ENCODE measurements at places on chromosomes 7 and 10.

GRCh38 chr10:34628174-34628796, 186.8 kb downstream of the PARD3 start:
- no peak for DNase-seq

DNA sequence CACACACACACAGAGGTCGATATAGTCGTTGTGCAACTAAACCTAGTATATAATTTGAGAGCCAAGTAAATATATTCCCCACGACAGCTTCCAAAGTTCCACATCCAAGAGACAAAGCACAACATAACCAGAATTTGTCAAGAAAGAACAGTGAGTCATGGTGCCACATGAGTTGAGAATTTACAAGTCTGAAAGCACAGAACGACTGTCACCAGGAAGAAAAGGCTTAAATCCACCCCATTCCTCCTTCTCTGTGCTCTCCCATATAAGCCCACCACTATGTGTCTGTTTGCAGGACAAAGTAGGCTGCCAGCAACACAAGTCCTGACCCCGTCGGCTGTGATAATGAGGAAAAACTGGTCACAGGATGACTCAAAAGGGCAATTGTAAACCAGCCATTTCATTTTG, 32.8 kb downstream of the GSAP start:
- DNase-seq = no peak

- no peak for DNase-seq
These were observed 107.3 kb downstream of the SNX10 start for GRCh38 chr7:26398756-26399509.

- DNase-seq = no peak
These were observed 180.6 kb upstream of the CHRM2 start for GRCh38 chr7:136687693-136688322.

GRCh38 chr10:75110006-75110632, 1.3 kb upstream of the SAMD8 start:
- DNase-seq = no peak
